Bronchus fibroblast of lung (primary cell): ENCODE measurements at places on chromosomes 3 and 15. TPM values are rescaled to one million over a fixed set of nuclear protein-coding genes. Genes with fewer than 3 reads are reported as not detected.

The CCDC9B gene
- 2.1 and 4.2 TPM in 2 replicates for total RNA-seq

The CHRM5 gene
- not detected in 2 replicates for total RNA-seq

The NRROS gene
- total RNA-seq: under 0.01 and 0.17 TPM in 2 replicates

The ZPLD1 gene
- not detected in 2 replicates for total RNA-seq

The CCR4 gene
- total RNA-seq: not detected in 2 replicates
